ENCODE measurements at places on chromosomes 7 and 10. TPM values are rescaled to one million over a fixed set of nuclear protein-coding genes. Genes with fewer than 3 reads are reported as not detected.

DNA sequence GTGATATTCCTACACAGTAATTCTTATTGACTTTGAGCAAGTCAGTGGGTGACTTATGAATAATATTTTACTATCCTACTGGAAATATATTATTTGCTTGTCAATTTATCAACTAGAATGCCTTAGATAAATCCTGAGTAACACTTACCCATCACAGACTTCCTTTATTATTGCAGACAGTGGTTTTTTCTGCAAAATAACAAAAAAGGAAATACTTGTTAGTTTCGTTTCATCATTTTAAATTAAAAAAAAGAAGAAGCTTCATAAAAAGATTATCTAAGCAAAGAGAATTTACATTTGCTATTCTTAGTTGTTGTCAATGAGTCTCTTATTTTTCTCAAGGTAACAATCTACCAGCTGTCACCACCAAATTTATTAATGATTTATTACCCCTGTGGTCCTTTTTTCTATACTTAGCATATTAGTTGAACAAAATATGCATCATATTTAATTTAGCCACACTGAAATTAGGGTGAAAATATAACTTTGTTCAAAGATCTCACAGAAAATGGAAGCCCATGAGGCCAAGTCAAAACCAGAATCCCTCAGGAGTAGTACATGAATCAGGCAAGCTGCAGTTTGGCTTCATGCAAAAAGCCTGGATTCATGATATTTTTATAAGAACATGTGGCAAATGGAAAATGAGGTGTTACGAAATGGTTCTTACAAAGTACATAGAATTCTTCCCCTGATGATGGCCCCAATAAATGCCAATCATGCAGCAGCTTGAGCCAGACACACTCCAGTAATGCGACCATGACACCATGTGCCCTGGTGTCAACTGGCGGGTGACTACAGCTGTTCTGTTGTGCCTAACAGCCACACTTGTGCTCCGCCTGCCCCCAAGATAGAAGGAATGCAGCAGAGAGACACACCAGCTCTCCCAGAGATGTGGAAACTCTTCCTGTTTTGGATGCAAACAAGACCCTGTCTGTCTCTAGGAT, 132.6 kb downstream of the ELMO1 start:
- no peak for DNase-seq

DNA sequence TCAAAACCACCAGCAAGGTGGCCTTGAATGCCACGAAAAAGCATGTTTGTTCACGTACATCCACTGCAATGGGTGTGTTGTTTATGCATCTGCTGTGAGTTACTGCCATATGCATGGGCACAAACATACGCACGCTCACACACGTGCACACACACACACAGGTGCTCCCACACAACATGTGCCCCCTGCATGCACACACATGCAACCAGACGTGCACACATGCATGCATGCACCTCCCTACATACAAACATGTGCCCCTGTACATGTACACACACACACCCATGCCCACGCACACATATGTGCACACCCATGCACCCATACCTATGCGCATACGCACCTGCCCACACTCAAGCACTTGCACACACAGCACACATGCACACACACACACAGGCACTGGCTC, 10.1 kb upstream of the DMBT1 start:
- no peak for DNase-seq

DNA sequence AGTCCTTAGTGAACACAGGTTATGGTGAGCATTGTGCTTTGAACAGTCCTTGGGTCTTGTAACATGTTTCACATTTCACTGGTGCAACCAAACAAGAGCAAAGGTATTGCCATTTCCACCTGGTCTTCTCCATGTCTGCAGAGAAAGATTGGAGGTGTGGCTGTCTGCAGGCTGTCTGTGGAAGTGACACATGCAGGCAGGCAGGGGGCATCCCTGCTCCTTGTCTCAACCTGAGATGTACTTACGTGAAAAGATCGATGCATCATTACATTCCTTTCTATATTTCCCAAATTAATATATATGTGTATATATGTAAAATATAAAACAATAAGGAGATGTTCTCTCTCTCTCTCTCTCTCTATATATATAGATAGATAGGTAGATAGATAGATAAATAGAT, 54.3 kb downstream of the LRRC18 start:
- DNase-seq = peak; percentile 66

Gene PTPN20
- total RNA-seq = 0.61 TPM

Gene INHBA
- total RNA-seq = not detected

- no peak for DNase-seq
Observed at GRCh38 chr7:138756591-138757242, 41.1 kb upstream of the TMEM213 start.

- no peak for DNase-seq
Observed at GRCh38 chr7:125644109-125644508, 714.5 kb upstream of the POT1 start.

DNA sequence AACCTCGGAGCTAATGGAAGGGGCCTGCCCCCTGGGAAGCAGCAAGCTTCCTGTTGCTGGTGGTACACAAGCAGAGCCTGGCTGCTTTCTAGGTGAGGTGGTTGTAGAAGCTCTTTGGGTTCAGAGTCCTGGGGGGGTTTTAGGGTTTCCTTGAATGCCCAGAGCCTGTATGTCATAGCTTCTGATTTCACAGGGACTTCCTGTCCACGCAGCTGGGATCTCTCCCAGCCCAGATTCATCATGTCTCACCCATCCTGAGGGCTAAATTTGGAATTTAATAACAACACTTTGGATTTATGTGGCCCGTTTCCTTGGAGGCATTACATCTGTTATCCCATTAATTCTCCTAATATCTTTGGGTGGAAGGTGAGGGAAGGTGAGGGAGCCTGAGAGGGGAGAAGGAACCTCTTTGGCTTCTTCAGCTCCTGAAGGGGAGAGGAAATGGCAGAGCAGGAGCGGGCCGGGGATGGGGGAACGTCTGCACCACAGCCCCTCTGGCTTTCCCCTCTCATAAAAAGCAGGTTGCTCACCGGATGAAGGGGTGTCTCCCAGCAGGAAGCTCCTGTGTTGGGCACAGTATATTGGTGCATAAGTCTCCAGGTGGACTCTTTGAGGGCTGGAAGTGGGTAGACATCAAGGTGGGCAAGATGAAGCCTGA, 19.7 kb downstream of the RPS24 start:
- DNase-seq = no peak

Gene ATOH7
- 0.36 TPM for total RNA-seq

DNA sequence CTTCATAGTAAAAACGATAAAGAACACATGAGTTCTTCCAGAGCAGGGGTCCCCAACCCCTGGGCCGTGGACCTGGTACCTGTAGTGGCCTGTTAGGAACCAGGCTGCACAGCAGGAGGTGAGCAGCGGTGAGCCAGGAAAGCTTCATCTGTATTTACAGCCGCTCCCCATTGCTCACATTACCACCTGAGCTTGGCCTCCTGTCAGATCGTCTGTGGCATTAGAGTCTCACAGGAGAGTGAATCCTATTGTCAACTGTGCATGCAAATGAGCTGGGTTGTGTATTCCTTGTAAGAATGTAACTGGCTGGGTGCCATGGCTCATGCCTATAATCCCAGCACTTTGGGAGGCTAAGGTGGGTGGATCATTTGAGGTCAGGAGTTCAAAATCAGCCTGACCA, 229.5 kb downstream of the CNTNAP2 start:
- peak; percentile 69 for DNase-seq

Gene CCDC146
- 1.7 TPM for total RNA-seq

DNA sequence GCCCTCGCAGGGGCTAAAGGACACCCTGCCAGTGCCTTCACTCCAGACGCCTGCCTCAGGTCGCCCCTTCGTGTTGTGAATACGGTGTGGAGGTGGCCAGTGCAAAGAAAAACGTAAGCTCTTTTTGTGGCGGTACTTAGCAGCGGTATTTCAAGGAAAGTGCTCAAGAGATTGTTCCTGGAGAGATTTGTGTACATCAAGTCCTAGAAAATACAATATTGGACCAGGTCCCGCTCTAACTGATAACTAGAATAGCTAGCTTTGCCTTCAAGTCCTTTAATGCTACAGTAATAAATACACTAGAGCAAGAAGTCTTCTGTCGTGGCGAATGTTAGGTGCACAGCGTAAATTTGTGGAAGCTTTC, 689 bp downstream of the PLCE1 start:
- no peak for DNase-seq

- no peak for DNase-seq
Observed at GRCh38 chr10:67771200-67771599, 66.8 kb downstream of the DNAJC12 start.

GRCh38 chr7:157846271-157846670, 509.5 kb downstream of the DNAJB6 start:
- DNase-seq = no peak

Gene CYP2W1
- not detected for total RNA-seq

Gene CPN1
- 0.61 TPM for total RNA-seq

DNA sequence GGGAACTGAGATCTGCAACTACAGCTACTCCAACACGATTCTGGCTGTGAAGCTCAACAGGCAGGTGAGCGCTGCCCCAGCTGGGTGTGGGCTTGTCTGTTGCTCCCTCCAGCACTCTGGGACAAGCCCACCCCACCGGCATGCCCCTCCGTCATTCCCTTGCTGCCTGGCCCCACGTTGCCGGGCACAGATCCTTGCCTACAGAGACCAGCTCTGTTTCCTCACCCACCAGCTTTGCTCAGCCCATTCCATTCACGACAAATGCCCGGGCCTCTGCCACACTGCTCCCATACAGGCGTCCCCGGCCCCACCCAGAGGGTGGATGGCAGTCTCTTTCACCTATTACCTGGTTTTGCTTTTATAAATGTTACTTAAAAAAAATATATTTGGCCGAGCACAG, 24.6 kb downstream of the WIPI2 start:
- no peak for DNase-seq

DNA sequence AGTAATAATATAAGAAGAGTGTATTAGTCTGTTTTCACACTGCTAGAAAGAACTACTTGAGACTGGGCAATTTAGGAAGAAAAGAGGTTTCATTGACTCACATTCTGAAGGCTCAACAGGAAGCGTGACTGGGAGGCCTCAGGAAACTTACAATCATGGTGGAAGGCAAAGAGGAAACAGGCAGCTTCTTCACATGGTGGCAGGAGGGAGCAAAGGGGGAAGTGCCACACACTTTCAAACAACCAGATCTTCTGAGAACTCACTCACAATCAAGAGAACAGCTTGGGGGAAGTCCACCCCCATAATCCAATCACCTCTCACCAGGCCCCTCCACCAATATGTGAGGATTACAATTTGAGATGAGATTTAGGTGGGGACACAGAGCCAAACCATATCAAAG, 212.5 kb upstream of the HDAC9 start:
- DNase-seq = no peak

DNA sequence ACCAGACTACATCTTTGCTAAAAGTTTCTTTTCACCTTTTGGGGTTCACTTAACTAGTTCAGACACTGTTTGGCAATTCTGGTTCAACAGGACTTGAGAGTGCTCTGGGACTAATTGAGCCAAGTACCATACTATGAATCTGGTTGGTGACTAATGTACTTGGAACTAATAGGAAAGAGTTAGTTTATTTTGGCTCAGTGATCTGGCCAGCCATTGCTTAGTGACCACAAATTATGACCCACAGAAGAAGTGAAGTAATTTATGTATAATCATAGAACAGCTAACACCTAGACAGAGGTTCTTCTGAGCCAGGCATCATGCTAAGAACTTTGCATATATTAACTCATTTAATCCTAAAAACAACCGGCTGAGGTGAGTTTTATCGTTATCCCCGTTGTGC, 126.5 kb upstream of the JCAD start:
- DNase-seq = no peak

- DNase-seq = no peak
Observed at GRCh38 chr10:28905371-28905770, 228.1 kb downstream of the BAMBI start.

- DNase-seq = no peak
Observed at GRCh38 chr10:59803714-59804113, 50.5 kb upstream of the MRLN start.

Gene SYNPO2L
- total RNA-seq = 0.20 TPM

Gene FFAR4
- not detected for total RNA-seq

GRCh38 chr7:90988996-90989765, 275.1 kb upstream of the FZD1 start:
- no peak for DNase-seq

Gene NEUROD6
- total RNA-seq = not detected

DNA sequence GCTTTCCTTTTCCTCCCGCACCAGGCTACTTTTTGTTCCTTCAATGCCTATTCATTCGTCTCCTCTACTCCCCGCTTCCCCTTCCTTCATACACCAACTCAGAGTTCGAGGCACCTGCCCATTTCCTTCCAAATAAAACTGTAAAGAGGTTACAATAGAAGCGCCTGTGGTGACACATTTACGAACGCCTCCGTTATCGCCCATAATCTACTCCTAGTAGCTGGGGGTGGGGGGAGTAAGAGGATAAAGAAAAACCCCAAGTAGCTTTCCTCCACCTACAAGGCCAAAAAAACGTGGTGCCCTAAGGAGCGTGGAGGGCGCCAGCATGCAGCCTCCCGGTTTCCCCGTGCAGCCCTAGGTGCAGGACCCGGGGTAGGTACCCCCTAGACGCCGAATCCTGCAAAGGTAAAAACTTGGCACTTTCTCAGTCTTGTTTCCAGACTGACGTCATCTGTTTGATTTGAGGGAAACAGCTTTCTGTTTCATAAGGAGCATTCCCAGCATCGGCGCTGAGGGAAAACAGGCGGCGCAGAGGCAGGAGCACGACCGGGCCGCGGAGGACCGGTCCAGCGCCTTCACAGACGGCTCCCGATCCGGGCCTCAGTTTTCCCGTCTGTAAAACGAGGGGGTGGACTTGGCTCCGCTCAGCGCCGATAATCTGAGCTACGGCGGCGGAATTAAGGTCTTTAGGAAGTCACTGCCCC, 922 bp downstream of the PPA1 start:
- peak; percentile 71 for DNase-seq

Gene RGS10
- 5.7 TPM for total RNA-seq

DNA sequence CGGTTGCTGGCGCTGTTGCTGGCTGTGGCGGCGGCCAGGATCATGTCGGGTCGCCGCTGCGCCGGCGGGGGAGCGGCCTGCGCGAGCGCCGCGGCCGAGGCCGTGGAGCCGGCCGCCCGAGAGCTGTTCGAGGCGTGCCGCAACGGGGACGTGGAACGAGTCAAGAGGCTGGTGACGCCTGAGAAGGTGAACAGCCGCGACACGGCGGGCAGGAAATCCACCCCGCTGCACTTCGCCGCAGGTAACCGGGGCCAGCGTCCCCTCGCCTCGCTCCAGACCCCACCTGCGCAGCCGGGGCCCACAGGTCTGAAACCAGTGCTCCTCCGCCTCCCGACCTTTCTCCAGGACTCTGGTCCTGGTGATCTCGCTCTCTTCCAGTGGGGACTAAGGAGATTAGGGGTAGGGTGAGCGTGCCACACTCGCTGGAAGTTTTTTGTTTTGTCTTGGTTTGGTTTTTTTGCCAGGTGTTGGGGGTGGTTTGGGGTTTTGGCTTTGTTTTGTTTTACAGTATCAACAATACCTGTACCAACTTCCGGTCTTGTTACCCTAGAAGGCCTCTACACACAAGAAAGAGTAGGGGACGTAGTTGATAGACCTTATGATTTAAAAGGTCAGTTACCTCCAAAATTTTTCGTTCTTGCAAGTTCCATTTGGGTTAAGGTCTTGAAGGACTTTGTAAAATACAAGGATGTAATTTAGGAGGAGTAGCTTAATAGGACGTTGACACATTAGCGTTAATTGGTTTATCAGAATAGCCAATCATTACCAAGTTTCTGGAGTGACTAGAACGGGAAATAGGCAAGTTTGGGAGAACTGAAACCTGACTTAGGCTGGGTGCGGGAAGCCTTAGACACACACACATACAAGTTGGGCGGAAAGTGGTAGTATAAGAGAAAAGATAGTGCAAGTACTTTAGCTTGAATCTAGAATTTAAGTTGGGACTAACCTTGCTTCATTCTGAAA, 704 bp downstream of the TNKS2 start:
- peak; percentile 79 for DNase-seq

Data from endodermal cell (in vitro differentiated cells).